ENCODE measurements at places on chromosomes 16 and 17.

- DNase-seq: peak; percentile 79
Observed at GRCh38 chr17:72592242-72592966, 471.6 kb downstream of the SOX9 start.

DNA sequence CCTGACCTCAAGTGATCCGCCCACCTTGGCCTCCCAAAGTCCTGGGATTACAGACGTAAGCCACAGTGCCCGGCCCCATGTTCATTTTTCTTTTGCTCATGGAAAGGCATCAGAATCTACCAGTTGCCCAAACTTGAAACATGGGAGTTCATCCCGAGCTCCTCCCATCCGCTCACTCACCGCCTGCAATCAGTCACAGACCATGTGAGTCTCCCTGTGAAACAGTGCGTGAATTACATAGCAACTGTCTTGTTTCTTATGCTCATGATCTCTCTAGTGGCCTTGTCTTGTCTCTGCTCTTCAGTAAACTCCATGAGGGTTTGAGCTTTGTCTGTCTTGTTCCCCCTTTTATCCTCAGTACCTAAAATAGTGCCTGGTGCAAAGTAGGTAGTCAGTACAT lies 52.1 kb upstream of the TNRC6A start:
- no peak for DNase-seq

DNA sequence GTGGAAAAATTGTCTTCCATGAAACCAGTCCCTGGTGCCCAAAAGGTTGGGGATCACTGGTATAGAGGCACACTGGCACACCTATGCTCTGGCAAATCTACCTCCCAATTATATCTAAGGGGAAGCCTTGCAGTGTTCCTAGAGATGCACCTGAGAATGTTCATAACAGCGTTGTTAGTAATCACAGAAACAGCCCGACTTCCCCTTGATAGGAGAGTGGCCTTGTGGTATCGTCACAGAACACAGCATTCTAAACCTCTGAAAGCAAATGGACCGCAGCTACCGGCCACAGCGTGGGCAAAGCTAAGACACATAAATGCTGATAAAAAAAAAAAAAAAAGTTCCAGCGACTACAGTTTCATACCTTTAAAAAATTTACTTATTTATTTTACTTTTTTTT lies 39.1 kb upstream of the ADGRG1 start:
- no peak for DNase-seq

- DNase-seq: no peak
Observed at GRCh38 chr16:22688930-22689329, 125.0 kb upstream of the HS3ST2 start.

DNA sequence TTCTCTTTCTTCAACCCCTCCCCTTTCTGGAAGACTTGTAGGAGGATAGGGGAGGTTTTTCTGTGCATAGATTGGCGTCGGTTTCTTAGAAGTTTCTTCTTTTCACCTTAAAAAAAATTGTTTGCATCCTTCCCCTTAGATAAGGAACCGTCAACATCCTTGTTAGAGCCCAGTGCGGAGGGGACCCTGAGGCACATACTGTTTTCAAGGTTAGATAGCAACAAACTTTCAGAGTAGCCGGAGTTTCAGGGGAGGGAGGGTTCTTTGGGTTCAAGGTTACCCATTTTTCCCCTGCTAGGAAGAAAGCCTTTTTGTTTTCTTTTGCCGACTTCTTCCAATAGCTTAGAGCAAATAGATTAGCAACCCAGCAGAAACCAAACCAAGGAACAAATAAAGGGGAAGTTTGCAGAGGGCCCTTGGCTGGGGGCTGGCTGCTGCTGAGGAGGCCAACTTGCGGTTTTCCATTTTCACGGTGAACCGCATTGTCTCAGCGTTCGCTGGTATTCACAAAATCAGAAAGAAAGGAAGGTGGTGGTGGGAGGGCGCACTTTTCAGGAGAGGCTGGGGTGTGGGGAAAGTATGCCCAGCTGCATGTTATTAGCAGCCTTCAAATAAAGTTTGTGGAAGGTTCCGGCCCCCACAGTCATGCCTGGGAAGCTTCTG lies 28.8 kb downstream of the MSI2 start:
- no peak for DNase-seq

DNA sequence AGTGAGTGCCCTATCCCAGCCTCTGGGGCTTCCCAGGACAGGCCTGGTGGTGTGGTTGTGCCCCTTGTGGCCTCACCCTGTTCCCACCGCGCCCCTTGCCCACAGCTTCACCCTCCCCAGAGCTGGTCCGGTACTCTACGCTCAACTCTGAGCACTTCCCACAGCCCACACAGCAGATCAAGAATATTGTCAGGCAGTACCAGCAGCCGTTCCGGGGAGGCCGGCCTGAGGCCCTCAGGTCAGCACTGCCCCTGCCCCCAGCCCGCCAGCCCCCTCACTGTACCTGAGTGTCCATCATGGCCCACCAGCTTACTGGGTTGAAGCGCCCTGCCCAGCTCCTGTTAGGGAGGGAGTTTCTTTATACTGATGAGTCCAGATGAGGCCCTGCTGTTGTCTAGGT lies 32.3 kb upstream of the ALKBH5 start:
- no peak for DNase-seq

DNA sequence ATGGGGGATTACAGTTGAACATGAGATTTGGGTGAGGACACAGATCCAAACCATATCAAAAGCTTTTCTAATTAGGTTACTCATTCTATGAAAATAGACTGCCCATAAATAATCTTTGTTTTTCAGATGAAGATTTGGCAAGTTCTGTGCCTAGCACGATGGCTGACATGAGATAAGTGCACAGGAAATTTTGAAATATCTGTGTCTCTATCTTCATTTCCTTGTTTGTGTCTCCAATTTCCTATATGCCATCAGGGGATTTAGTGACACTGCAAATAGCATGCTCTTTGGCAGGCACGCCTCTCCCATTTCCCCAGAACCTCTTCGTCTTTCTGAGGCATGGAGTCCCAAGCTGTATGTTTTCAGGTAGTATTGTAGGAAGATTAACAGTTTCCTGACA lies 544.6 kb downstream of the CDH13 start:
- no peak for DNase-seq

DNA sequence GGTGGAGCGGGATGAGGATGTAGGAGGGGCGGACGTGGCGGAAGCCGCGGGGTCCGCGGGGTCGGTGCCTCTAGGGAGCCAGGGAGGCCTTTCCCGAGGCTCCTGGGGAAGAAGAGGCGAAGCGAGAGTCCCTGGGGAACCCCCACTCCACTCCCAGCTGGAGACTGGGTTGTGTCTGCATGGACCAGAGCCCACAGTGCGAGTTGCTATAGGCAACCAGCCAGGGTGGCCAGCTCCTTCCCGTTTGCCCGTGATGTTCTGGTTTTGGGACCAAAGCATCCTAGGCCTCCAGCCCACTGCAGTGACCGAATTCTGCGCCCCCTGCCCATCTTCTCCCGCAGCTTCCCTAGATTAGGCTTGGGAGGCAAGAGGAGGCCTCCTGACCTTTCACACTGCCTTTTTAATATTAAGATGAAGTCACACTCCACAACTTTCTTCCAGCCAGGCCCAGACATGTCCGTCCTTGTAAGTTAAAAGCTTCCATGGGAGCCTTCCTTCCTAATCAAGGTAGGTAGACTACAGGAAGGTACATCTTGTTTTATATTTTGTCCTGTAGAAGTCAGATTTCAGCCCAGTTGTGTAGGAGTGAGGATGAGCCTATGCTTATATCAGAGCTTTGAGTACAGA lies 469 bp downstream of the AMZ2 start:
- peak; percentile 85 for DNase-seq

DNA sequence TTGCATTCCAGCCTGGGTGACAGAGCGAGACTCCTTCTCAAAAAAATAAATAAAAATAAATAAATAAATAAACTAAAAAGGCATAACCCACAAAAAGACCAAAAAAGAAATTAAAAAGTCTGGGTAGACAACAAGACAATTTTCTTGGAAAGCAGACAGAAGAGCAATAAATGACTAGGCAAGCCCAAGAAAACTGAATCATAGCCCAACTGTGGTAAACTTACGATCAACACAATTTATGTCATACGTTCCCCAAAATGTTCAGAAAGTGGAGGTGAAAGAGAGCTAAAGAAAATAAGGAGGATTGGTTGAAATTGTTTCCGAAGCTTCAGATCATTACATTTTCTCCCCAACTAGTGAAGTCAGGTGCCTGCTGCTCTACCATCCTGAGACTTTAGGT lies 31.3 kb upstream of the C17orf78 start:
- DNase-seq: no peak

- peak; percentile 35 for DNase-seq
Observed at GRCh38 chr17:38897176-38897575, 27.3 kb downstream of the LASP1 start.

All from fibroblast of the aortic adventitia (primary cell).